ENCODE measurements at places on chromosomes 5 and 9.
A peak's percentile ranks its signal among the peaks of the same experiment; 100 is the strongest.

GRCh38 chr5:377326-377981 lies 55.9 kb downstream of the AHRR start:
- DNase-seq = no peak

DNA sequence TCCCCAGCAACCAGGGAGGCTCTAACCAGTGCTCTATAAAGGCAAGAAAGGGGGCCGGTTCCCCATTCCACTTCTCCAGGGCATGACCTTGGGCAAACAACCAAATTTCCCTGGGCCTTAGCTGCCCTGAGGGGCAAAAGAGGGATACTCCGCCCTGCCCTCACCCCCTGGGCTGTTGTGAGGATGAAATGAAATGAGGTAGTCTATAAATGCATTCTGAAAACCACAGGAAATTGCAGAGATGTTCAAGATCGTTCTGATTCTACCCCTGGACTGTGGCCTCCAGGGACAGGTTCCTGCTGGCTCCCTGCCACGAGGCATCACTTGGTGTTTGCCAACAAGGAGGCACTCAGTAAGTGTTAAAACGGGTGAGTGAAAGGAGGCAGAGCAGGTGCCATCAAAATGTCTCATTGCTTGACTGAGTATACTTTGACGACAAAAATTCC lies 5.7 kb downstream of the RAPGEF1 start:
- DNase-seq = peak; percentile 84

- no peak for DNase-seq
Measured at GRCh38 chr5:120615967-120616645, 152.0 kb downstream of the PRR16 start.

GRCh38 chr5:139131465-139131864 lies 66.7 kb downstream of the SIL1 start:
- no peak for DNase-seq

DNA sequence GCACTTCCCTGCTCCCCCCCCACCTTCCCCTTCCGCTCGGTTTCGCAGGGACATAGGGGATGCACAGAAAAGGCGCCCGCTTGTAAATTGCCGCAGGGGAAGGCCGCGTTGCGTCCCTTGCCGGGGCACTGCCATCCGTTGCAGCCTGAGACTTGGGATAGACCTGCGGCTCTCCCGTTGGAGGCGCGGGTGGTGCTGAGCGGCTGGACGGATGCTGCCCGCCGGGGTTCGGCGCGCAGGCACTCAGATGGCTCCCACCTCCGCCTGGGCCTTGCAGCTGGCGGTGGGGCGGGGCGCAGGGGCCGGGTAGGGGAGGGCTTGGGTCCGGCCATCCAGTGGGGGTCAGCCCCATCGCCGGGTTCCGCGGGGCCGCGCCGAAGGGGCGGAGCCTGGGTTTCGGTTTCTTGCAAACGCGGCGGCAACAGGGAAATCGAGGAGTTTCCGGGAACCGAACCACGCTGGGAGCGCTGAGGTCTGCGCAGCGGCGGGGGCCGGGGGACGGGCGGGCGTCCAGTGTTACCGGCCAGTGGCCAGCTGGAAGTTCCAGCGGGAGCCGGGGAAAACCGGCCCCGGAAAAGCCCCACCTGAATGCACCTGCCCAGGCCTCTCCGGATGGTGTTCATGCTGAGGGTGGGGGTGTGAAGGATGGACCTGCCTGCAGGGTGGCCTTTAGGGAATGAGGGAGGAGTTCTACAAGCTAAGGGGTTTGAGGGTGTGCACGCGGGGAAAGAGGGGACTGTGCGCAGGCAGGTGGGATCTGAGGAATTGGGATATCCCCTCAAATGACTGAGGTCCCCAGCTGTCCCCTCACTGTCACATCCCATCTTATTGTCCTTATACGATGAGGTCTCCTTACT lies 6.3 kb upstream of the IRF1 start:
- peak; percentile 68 for DNase-seq

DNA sequence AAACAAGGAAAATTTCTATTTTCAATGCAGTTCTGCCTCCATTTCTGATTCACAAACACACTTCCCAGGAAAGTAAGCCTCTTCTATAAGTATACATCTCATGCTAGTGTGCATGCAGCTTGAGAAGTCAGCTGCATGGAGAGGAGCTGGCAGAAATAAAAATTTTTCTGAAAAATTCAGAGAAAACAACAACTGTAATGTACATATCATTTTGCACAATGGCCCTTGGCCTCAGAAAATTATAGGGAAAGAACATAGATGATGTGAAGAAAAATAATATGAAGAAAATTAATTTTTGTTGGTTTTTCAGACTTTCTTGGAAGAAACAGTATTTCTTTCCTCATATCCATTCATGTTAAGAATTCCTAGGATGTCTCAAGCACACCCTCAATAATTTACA lies 277.8 kb upstream of the ADRA1B start:
- no peak for DNase-seq

GRCh38 chr5:180286-180918 lies 10.9 kb upstream of the LRRC14B start:
- no peak for DNase-seq

GRCh38 chr5:131534974-131535373 lies 100.1 kb downstream of the RAPGEF6 start:
- no peak for DNase-seq

GRCh38 chr5:39197556-39197955 lies 21.8 kb downstream of the FYB1 start:
- DNase-seq = no peak

DNA sequence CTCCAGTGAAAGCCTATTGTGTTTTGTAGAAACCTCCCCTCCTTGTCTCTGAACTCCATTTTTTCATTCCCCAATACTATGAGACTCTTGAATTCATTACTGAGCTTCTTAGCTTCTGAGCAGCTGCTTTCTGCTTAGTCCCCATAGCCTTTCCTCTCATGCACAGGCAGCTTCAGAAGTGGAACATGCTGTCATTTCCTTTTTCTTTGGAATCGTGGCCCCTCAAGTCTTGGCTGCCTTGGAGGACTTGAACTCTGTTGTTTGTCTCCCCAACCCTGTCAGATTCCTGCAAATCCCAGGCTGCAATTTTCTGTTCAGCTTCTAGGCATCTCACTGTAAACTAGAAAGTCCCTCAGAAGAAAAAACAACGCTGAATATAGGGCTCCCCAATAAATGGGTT lies 268.5 kb downstream of the ARRDC3 start:
- DNase-seq = no peak

GRCh38 chr5:96293966-96294883 lies 138.8 kb downstream of the PCSK1 start:
- no peak for DNase-seq

DNA sequence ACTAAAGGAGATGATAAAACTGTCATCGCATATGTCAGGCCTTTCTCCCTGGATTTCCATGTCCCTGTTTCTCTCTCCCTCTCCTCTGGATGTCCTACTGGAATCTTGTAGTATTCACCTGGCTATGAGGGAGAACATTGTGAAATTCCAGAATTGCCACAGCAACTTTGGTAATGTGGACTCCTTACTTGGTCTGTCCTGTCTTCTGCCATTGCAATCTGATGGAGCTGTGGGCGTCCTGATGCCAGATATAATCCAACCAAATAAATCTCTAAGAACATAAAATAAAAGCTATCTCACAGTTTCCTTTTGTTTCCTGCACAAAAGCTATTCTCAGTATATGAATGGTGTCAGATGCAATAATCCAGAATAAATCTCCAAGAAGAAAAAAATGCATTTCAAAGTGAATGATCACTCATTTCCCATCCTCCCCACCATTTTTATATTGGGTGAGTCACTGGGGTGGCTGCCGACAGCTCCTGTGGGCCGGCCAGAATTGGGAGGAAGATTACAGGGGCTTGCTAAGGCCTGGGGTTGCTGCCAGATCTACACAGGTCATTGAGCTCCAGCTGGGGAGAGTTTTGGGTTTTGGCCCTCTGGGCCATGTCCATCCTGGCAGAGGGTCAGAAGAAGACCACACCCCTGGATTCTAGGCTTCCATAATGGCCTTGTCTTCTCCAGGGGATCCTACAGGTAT lies 160.7 kb upstream of the PITX1 start:
- DNase-seq = no peak

DNA sequence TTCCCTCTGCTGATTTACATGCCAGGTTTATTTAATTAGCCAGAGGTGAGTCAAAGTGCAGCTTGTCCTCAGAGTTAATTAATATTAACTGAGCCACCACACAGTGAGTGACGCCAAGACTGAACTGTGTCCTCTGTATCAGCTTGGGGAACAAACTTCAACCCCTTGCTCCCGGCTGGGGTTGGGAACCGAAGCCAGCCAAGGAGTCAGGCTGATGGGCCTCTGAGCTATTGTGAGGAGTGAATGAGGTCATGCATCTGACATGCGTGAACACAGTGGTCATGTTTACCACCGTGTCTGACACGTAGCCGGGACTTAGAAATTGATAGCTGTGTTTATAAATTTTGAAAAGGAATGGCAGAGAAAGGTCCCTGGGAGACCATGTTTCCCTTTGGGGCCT lies 17.1 kb downstream of the IGIP start:
- DNase-seq = no peak

GRCh38 chr5:6080930-6081726 lies 297.2 kb downstream of the MED10 start:
- DNase-seq = no peak

DNA sequence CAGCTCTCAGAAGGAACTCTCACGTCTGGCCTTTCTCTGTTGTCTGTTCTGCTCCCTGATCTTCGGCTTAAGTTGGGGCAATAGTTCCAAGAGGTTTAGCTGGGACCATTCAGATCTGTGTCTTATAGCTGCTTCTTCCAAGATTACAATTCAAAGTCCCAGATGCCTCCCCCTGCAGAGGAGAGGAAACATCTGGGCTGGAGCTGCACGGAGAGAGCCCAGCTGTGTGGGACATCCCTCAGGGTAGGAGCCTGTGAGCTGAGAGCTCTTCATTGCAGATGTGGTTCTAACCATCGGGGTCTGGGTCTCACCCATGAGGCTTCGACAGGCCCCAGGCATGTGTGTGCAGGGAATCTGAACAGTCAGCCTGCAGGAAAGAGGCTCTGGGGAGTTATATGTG lies 9.0 kb upstream of the PHF19 start:
- DNase-seq = peak; percentile 85

GRCh38 chr5:54379590-54379989 lies 69.2 kb upstream of the ARL15 start:
- DNase-seq = no peak

DNA sequence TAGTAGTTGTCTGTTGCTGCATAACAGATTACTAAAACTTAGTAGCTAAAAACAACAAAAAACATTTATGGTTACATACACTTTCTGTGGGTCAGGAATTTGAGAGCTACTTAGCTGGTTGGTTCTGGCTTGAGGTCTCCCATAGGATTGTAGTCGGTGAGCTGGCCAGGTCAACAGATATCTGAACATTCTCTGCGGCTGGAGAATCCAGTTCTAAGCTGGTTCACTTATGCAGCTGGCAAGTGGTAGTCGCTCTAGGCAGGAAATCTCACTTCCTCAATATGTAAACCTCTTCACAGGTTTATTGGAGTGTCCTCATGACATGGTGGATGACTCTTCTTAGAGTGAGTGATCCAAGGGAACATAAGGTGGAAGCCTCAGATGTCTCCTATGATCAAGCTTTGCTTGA lies 65.7 kb upstream of the TNFAIP8 start:
- DNase-seq = peak; percentile 65

- no peak for DNase-seq
Measured at GRCh38 chr9:127528422-127529251, 77.3 kb downstream of the LRSAM1 start.

GRCh38 chr5:85143138-85143537 lies 758.5 kb upstream of the EDIL3 start:
- no peak for DNase-seq

DNA sequence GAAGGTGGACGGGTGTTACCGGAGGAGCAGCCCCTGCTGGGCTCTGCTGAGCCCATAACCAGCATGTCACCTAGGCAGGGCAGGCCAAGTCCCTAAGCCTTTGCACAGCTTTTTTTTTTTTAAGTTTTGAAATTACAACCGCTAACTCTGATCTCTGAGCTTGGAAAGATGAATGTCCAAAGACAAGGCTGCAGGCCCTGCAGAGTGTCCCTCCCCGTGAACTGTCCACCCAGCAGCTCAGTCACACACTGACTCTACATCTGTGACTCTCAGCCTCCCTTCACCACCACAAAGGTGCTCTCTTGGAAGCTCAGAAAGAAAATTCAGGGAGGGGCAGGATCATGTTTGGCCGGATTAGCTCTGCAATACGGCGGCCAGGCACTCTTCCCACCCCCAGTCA lies 119.0 kb upstream of the PPP1R26 start:
- no peak for DNase-seq

DNA sequence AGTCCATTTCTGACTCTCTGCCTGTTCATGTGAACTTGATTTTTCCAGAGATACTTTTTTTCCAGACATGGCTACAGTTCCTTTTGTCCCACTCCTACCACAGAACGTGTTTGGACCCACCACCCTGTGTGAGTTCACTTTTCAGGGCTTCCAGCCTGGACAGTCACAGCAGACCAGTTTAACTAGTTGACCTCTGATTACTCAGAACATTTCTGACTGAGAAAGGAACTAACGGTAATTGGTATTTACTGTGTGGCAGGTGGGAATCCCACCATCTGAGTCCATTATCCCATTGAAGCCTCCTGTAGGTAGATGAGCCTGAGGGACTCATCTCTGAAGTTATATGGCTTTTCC lies 210.1 kb downstream of the GOLPH3 start:
- no peak for DNase-seq

DNA sequence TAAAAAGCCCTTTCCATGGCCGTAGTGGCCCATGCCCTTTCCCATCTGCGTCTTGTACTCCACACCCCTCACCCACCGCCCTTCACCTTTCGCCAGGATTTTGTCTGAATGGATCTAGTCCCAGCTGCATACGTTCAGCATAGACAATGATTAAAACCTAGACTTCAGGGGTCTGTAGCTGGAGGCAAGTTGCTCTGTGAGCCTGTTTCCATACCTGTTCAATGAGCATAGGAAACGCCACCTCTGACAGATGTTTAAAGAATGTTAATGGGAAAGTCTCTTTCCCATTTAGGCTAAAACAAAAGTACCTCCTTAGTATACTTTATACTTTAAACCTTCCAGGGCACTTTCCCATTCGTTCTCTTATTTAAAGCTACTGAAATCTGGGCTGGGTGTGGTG lies 105.7 kb downstream of the SPRY4 start:
- no peak for DNase-seq

DNA sequence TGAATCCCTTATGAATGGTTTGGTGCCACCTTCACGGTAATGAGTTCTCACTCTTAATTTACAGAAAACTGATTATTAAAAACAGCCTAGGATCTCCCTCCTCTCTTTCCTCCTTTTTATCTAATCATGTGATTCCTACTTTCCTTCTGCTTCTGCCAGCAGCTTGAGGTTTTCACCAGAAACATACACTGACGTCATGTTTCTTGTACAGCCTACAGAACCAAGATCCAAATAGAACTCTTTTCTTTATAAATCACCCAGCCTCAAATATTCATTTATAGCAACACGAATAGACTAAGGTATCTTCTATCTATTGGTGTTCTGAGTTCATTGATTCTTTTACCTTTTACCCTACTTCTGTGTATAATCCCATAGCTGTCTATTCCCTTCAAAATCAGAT lies 388.9 kb upstream of the CDH10 start:
- DNase-seq = no peak

DNA sequence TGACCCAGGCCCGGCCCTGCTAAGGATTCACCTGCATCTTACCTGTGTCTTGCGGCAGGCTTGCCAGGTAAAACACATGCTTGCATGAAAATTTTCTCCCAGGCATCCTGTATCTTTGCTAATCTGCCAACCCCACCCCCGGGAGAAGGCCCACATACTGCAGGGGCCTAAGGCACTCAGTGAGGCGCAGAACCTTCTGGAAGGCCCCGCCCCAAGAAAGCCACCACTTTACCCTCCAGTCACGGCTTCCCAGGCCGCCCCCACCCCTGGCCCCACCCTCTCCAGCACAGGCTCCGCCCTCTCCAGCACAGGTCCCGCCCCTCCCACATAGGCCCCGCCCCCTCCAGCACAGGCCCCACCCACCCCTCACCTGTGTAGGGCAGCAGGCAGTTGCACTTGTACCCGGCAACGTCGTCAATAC lies 29.8 kb upstream of the SEC16A start:
- no peak for DNase-seq

Data from KBM-7 (cell line).